ENCODE measurements at places on chromosomes 5 and 9.

DNA sequence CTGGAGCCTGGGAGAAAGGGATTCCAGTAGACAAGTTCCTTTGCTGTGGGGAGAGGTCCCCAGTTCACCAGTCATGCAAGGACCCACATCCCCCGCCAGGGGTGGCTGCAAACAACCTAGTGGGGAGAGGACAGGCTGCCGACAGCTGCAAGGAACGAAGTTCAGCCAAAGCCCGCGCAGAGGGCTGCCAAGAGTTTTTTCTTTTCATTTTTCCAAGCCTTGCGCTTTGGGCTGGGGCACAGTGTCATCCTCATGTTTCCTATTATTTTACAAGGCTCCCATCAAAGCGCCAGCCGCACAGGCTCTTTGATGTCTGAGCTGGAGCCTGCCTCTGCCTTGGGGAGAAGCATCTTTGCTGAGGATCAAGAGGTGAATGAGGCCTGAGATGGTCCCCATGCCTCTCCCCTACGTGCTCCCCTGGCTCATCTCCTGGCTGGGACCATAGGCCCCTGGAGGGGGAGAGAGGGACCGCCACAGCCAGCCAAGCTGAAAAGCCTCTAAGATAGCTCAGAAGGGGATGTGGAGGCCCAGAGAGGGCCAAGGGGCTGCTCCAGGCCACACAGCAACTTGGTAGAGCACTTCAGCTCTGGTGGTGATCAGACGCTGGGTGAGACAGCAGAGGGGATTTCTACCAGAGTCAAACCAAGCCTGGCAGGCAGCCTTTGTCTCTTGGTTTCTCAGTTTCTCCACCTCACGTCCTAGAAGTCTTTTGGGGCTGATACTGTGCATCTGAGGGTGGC, 50.4 kb upstream of the SYNPO start:
- peak; percentile 18 for DNase-seq

- no peak for DNase-seq
Observed at GRCh38 chr9:110131499-110131898, 76.5 kb downstream of the C9orf152 start.

DNA sequence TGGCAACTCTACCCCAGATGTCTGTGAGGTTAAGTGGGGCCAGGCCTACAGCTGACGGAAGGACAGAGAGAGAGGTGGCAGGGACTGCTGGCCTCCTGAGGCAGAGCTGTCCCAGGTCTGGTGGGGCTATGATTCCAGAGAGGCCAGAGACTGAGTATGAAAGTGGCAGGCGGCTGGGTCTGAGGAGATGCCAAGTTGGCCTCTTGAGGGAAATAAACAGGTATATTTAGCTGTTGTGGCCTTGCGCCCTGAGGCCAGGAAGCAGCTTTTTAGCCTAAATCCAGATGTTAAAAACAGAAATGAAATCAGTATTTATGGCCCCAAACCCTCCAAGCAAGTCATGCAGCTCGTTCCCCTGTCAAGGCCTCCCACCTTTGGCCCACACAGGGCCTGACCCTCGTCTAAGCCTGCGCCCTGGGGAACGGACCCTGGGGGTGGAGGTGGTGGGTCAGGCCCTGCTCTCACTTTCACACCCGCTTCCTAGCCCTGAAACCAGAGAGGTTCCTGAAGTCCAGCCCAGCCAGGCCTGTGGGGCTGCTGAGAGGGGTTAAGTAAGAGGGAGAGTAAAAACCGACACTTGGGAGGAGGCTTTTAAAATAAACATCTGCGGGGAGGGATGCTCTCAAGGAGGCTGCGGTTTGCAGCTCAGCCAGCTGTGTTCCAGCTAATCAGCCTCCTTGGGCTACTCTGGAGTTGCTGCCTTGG, 18.7 kb downstream of the PCDHGC5 start:
- DNase-seq: peak; percentile 89

DNA sequence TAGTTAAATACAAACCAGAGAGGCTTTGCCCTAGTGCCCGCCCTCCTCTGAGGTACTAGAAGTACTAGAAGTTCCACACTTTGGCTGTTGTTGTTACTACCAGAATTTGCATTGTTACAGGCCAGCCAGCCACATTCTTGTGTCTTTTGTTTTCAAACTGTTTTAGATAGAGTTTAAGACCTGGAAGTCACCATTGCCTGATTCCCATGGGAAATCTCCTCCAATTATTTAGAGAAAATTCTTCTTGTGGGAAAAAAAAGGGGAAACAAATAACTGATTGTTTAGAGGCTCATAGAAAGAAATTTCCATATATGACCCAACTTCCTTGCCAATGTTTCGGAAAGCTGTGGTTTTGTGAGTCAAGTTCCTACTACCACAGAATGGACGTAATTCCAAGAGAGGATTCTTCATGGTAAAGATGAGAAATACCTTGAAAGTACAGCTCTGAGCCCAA, 252.2 kb downstream of the GOLPH3 start:
- DNase-seq: no peak

- DNase-seq: no peak
Observed at GRCh38 chr5:136734628-136735027, 369.3 kb upstream of the TRPC7 start.

DNA sequence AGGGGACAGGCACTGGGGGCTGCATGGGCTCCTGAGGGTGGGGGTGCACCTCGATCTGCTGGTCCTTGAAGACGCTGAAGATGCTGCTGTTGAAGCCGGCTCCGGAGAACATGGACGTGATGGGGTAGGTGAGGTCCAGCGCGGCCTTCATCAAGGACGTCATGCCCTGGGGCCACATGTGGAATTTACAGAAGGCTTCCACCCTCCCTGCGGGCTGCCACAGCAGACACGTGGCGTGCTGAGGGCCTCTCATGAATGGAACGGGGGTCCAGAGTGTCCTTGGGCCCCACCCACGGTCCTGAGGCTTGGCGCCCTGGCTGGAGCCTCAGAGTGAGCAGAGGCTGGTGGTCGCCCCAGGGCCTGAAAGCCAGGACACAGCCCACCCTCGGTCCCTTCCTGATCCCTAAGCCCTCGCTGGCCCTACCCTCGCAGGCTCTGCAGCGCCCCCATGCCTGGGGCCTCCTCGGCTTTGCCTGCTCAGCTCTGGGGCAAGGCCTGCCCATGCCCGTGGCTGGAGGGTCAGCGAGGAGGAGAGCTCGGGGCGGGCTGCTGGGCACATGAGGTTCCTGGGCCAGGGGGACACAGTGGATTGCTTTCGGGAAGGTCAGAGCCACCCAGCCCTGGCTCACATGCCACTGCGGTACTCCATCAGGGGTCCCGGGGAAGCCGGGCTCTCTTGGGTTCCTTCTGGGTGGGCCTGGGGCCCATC, 5.3 kb upstream of the NSMF start:
- no peak for DNase-seq

DNA sequence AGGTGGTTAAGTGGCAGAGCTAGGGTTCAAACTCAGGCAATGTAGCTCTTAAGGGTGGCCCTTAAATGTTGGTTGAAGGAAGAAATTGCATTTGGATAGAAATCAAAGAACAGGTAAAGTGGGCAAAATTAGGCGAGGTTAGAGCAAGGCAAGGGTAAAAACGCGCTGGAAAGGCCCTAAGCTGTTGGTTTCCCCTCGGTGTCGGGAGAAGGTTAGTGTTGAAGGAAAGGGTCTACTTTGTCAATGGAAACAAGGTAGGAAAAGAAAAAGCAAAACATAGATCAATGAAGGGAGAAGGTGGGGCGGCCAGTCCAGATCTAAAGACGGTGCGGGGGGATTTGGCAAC, 431 bp downstream of the FASTKD3 start:
- no peak for DNase-seq

DNA sequence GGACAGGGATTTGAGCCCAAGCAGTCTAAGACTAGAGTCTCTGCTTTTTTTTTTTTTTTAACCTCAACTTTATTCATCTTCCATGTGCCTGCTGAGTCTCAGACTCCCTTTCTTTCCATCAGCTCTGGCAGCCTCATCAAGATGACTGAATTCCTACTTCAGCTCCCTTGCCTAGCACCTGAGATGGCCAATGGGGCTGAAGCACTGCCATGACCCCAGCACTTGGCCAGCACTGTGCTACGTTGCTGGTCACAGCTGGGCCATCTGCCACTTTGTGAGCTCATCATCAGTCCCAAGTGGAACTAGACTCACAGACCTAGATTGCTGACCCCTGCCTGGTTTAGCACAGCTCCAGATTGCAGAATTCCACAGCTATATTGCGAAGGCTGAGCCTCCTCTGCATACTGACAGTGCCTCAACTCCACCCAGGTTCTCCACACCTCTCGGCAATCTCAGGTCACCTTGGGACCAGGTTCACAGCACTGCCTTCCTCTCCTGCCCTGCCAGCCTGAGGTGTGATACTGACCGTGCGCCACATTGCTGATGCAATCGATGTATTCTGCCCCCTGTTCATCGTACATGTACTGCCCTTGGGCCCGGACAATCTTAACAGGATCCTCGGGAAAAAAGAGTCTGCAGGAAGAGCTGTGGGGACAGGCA, 1.6 kb downstream of the PHYKPL start:
- DNase-seq: peak; percentile 51

Measured in stromal cell of bone marrow (primary cell).